Parietal lobe (tissue), 2 donors: ENCODE measurements at places on chromosomes 1 and 21. TPM values are rescaled to one million over a fixed set of nuclear protein-coding genes. Genes with fewer than 3 reads are reported as not detected.

Gene LRRC3
- total RNA-seq = 13.5 TPM

Gene DISP1
- total RNA-seq = 21.0 TPM

Gene S100A8
- total RNA-seq = 1.6 TPM

Gene PLPP3
- total RNA-seq = 33.2 TPM

Gene SASS6
- total RNA-seq = 5.6 TPM

Gene PRKAA2
- total RNA-seq = 31.3 TPM

Gene NR1I3
- total RNA-seq = not detected

Gene RABIF
- 15.3 TPM for total RNA-seq

Gene SLC1A7
- total RNA-seq = not detected

Gene MPL
- total RNA-seq = not detected

Gene MAN1C1
- 14.7 TPM for total RNA-seq

Gene TNFRSF8
- not detected for total RNA-seq

Gene FAM43B
- 0.63 TPM for total RNA-seq

Gene TFF3
- not detected for total RNA-seq
